CD4-positive, alpha-beta memory T cell (primary cell): ENCODE measurements at places on chromosomes 3 and 15.

DNA sequence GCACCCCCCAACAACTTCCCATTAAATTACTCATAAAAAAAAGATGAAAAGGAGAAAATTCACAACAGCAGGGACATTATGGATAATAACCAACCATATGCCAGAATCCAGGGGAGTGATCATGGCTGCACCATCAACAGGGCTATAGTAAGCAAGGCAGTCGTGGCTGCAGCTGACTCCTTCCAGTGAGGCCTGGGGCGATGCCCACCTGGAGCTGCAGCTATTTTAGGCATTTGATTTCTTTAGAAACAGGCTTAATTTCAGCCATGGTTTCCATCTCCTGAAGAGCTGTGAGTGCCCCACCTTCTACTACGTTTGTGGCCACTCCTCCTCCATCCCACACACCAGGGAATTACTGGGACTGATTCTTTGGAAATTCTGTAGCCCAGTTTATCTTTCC lies 84.0 kb downstream of the MINAR1 start:
- no peak for DNase-seq

DNA sequence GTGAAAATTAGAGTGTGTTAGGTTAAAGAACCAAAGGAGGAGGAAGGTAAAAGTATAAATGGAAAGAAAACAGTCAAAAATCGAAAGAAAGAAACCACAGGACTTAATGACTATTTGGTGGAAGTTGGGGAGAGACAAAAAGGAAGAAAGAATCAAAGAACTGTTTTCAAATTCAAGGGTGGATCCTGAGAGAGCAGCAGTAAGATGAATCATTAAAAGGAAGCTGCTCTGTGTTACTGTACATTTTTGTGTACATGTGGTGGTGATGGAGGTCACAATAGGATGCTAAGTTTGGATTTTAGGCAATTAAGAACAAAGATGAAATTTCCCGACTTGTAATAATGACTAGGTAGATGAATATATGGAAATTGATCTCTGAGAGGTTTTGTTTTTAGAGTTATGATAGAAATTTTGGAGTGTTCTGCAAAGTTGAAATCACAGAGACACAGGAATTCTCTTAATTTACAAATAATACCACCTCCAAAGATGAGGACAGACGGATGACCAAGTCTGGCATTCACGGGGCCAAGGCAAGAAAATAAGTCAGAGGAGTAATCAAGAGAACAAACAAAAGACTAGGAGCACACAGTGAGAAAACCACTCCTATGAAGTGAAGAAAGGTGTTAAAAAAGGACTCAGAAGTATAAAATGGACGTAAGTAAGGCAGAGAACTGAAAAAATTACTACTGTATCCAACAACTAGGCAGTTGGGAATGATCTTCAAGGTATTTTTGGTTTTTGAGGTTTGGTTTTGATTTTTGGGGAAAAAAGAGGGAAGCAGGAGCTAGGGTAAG lies 7.1 kb downstream of the DHX36 start:
- no peak for DNase-seq

DNA sequence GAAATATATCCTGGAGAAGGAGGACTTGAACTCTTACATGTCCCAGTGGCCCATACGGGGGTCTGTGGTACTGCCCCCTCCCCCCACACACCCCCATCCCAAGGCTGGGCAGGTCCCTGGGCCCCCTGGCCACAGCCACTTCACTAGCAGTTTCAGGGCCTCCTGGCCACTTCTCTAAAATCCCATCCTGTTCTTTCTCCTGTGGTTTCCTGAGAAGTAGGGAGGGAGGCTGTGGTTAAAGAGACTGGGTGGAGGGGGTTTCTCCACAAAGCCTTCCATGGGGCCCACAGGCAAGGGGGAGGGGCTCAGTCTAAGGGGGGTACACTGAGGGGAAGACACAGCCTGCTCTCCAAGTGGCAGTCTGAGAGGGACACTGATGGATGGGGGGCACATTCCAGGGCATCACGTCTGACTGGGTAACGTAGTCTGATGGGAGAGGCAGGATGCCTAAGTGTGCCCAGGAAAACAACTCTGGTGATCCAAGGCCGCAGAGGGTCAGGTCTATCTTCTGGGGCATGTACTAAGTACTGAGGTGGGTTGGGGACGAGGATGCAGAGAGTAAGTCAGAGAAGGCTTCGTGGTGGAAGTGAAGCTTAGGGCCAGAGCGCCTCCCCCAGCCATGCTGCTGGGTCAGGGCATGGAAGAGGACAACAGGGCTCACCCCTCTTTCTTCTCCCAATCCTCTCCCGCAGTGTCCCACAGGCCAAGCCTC lies 48.0 kb upstream of the C15orf39 start:
- DNase-seq, result no peak

DNA sequence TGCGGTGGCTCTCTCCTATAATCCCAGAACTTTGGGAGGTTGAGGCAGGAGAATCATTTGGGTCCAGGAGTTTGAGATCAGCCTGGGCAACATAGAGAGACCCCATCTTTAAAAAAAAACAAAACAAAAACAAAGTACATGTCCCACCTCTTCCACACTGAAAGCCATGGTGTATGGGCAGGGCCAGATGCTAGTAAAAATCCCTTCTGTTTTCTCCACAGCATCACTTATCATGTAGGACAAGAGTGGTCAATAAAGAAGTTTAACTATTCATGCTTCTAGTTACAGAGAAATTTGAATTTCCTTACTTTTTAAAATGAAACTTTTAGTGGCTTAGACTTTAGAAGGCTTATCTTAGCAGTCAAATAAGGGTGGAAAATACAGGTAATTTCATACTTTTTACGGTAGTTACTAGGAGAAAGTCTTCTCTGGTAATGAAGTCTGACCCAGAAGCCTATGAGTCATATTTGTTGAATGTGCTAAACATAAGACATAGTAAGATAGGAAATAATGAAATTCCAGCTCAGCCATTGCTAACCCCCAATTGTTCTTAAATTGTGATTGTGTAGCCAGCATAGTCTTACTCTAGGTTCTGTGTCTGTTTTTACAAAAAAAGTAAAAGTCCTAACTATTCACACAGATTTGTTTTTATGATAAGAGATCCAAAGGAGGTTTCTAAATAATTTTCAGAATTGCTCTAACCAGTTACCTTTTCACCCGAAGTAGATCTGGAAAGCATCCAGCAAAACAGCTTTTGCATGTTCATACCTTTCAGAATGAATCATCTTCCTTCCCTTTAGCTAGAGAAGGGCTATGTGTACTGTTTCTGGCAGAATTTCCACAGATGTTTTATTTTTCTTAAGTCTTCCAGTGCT lies 16.4 kb upstream of the ZNF609 start:
- DNase-seq, result no peak

- no peak for DNase-seq
Measured at GRCh38 chr15:48777645-48778330, 33.1 kb downstream of the CEP152 start.

GRCh38 chr15:89163271-89164055 lies 57.9 kb downstream of the RLBP1 start:
- DNase-seq, result no peak

- DNase-seq, result no peak
Measured at GRCh38 chr3:31408720-31409119, 124.0 kb upstream of the STT3B start.

GRCh38 chr3:185308126-185308754 lies 54.4 kb upstream of the EHHADH start:
- peak; percentile 31 for DNase-seq

DNA sequence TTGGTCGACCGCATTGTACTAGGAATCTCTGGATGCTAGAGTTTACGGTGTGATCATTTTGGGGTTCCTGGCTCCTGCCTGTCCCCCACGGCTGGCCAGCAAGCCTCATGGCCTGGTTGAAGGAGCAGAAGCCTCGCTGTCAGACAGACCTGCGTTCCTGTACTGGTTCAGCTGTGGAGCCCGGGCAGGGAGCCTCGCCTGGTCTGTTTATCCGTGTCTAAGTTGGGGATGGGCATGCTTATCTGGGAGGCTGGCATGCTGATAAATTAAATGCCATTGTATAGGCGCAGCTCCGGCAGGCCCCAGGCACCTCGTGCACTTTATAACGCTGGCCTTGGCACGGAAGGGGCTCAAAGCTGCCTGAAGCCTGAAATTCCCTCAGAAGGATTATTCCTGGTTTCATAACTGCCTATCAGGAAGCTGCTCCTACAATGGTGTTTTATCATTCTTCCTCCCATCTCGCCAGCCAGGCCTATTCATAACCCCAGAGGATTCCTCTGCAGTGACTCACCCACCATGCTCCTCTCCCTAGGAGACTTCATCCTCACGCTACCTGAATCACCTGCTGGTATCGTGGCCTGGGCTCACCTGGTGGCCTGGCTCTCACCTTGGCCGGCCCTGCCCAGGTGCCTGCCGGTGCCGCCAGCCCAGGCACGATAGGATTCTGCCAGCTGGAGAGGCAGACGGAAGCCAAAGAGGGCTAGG lies 110.9 kb downstream of the ASB7 start:
- DNase-seq, result no peak

DNA sequence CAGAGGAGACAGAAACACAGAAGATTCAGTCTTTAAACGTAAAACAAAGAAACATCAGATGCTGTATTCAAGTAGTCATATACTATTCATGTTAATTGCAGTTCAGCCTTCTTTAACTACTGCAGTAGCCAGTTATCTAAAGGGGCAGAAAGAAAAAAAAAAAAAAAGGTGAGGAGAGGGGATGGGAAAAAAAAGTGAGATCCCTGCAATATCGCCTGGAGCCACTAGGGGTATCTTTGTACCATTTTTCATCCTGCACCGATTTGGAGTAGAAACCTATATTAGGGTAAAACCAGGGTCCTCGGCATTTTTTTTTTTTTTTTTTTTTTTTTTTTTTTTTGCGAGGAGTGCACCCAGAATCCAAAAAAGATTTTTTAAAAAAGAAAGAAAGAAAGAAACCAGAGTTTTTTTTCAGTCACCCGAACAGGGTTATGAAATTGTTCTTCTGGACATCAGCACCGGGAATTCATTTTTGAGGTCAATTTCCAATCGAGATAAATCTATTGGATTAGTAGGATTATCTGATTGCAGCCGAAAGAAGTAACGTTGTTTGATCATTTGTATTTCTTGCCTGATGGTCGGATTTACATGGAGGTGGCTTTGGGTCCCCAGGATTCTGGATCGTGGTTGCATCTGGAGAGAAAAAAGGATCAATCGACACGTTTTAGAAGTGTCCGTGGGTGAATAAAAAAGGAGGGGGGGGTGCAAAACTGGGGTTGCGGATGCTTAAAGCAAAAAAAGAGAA lies 186.7 kb downstream of the NLGN1 start:
- no peak for DNase-seq

DNA sequence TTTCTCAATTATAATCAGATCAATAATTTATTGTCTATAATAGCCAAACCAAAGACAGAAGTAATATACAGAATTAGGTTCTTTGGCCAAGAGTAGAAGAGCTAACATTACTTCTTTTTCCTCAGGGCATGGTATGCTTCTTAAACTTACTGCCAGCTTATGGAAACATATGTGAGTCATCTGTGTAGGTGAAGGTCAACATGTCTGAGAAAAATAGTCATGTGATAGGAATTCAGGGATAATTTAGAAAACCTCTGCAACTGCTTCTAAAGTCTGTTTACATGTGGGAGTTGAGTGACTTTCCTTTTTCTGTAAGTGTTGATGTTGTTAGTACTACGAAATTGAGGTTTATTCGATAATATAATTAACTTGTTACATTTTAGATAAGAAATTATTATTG lies 19.2 kb upstream of the MAP6D1 start:
- DNase-seq, result no peak

DNA sequence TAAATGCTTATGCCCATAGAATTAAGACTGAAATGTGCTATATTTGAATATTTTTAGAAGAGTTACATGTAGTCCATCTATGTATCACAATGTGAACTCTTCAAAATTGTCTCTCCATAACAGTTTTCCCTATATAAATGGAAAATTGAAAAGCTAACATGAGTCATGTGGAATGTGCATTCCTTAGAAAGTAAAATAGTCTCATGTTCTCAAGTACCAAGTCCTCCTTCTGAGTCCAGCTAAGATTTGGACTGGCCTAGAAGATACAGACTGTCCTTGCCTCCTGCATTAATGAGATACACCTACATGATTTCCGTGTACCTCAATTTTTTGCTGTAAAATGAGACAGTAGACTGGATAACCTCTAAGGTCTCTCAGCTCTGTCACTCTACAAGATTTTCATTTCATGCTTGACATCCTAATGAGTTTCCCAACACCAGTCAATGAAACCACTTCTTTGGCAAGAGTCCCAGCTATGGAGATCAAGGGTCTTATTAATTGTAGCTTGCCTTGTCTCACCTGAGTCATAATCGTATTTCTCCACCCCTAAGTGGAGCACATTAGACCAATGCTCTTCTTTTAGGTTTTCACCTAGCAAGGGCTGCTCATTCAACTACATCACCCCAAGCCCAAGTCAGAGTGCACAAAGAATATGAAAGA lies 350.6 kb upstream of the IL12A start:
- no peak for DNase-seq

DNA sequence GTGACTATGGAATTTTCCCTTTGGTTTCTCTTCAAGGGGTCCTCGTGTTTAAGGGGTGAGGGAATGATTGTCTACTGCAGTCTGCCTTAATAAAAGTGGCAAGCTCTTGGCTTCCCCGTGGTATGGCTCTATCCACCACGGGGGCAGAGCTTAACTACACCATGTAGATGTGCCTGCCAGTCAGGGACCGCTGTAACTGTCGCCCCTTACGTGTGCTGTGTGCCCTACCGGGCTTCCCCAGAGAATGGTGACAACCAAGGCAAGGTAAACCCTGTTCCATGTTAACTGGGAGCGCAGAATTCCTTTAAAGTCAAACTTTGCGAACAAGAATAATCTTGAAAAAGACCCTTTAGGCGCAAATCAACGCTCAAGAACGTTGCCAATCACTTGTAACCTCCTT lies 966 bp upstream of the C3orf80 start:
- DNase-seq, result peak; percentile 16

DNA sequence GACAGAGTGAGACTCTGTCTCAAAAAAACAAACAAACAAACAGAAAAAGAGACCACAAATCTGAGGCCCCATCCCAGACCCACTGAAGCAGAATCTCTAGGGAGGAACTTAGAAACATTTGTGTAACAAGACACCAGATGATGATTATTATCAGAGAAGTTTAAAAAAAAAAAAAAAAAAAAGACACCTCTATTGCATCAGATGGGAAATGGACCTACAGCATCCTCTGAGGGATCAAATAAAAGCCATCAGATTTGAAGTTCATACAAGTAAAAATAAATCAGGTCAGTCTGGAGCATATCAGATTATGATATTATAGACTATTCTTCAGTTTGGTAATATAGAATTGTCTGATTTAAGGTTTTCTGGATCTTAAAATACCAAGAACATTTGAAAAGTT lies 21.9 kb upstream of the LIPC start:
- no peak for DNase-seq

DNA sequence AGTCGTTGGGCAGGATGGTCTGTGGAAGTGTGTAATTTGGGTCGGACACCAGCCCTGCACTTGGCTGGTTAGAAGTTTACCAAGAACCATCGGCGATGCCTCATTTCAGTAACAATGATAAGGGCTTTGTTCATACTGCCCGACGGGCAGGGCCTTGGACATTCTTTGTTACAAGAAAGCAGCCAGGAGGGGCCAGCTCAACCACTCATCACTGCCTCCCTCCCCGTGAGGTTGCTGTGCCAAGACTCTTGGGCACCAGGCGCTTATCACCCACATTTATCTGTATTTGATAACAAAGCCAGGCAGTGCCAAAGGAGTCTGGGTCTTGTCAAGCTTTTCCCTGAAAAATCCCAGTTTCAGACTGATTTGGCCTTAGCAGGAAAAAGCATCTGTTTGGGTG lies 235.0 kb downstream of the ADAMTS17 start:
- no peak for DNase-seq

GRCh38 chr15:27583651-27584050 lies 515.5 kb downstream of the OCA2 start:
- no peak for DNase-seq
